ENCODE measurements at places on chromosomes 7 and 10.

DNA sequence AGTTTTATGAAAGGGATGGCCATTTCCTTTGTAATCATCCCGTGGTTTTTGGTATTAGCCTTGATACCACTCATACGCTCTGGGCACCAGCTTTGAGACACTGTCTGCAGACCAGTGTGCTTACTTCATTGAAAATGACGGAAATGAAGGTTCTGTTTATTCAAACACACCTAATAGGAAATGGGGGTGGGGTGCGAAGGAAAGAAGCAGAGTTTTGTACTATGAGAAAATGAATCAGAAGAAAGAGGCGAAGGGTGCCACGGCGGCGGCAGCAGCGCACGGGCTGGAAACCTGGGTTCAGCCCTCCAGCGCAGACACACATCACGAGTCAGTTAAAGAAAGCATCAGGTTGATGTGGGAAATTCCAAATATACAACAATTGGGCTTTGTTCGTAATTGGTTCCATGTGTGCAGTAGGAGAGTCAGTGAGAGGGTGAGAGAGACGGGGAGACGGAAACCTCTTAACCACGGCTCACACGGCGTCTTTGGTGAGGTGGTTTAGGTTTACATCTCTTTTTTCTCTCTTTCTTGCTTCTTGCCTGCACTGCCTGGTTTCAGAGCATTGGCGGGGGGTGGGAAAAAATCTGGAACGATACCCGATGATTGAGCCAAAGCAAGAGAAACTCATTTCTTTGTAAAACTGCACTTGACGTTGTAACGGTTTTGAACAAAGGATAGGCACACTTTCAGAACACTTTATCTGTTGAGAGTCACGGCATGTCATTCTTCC lies 321.2 kb downstream of the FRMD4A start:
- peak; percentile 87 for DNase-seq

GRCh38 chr10:112950714-112951358 lies 789 bp downstream of the TCF7L2 start:
- peak; percentile 60 for DNase-seq

DNA sequence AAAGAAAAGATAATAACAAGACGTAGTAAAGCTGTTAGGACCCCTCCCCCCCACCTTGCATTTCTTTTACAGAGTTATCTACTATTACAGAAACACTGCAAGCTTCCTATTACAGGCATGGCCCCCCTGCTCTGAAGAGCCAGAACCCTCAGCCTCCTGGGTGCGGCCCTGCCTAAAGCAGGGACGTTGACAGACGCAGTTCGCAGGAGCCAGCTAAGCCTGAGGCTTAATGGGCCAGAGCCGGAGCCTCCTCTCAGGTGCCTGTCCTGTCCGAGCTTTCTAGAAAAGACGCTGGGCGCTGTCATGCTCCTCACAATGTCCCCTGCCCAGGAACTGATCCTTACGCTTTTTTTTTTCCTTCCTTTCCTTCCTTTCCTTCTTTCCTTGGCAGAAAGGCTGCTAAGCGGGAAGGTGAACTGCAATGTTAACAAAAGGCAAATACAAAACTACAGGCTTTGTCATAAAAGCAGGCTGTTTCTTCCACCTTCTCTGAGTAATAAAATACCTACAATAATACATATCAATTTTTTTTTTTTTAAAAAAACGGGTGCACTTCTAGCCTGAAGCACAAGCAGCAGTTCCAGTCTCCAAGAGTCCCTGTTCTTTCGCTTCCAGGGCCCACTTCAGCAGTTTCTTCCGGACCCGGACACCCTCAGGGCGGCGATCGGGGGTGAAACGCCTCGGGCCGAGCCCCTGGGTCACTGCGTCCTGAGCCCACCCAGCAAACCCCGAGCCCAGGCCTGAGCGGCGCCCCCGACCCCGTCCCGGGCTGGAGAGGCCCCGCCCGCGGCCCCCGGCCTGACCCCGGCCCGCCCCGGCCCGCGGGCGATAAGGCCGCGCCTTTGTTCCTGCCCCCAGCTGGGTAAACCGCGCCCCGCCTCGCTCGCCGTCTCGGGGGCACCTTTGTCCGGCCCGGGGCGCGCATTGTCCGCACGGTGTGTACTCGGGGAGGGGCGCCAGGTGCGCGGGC lies 11.2 kb downstream of the MNX1 start:
- DNase-seq = no peak

DNA sequence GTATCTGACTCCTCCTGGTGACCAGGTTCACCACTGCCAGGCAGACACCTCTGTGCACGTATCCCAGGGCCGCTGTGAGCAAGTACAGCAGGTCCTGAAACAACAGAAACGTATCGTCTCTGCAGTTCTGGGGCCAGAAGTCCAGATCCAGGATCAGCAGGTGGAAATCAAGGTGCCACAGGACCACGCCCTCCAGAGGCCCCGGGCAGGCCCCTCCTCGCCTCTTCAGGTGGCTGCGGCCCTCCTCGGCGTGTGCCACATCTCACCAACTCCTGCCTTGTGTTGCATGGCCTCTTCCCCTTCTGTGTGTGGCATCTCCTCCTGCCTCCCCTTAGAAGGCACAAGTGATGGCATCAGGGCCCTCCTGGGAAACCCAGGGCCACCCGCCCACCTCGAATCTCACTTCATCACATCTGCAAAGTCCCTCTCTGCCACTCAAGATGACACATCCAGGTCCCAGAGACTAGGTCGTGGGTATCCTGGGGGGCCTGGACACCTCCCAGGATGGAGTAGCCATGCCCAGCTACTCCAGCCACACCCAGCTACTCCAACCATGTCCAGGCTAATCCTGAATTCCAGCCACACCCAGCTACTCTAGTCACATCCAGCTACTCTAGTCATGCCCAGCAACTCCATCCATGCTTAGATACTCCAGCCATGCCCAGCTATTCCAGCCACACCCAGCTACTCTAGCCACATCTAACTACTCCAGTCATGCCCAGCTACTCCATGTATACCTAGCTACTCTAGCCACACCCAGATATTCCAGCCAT lies 52.6 kb upstream of the DNAAF5 start:
- DNase-seq = no peak

- peak; percentile 96 for DNase-seq
Observed at GRCh38 chr10:19819419-19820033, 3.3 kb downstream of the PLXDC2 start.

GRCh38 chr7:7736671-7737070 lies 18.3 kb upstream of the RPA3 start:
- peak; percentile 45 for DNase-seq

- DNase-seq = peak; percentile 14
Observed at GRCh38 chr7:87316846-87317552, 28.5 kb upstream of the CROT start.

DNA sequence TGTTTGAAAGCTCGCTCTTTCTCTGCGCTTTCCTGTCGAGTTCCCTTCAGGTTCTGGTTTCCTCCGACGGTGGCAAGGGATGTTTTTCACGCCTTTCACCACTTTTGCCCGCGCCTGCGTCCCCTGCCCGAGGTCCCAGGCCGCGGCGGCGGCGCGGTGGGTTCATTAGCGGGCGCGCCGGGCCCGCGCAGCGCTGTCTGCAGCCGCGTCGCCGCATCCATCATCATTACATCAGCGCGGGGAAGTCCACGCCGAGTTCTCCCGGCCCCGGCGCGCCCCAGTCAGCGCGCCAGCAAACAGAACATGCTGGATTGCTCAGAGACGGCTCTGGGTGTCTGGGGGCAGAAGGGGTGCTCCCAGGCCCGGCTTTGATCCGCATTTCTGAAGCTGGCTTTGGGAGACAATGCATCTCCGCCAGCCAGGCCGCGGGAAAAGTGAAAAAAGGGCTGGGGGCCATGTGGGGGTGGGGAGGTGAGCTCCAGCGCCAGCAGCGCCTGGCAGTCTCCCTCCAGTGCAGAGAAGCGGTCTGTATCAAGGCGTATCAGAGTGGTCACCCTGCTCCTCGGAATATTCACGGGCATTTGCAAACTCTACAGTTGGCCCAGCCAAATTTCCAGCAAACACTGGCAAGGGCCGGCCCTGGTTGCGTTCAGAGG lies 8.9 kb downstream of the GLI3 start:
- DNase-seq = peak; percentile 75

DNA sequence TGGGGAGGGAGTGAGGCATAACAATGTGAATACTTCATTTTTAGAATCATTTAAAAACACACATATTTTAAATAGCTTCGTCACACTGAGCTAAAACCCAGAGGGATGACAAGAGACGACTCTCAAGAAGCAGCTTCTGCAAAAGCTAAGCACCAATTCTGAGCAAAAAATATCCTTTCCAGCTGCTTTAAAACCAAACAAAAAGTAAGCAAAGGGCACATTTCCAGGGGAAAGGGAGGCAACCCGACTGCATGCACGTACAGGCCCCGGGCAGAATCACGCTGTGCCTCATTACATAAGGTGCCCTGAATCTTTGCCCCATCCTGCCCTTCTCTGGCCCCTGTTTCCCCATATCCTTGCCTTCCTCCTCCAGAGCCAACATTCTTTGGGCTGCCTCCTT lies 78.4 kb downstream of the DGKI start:
- DNase-seq = peak; percentile 53

DNA sequence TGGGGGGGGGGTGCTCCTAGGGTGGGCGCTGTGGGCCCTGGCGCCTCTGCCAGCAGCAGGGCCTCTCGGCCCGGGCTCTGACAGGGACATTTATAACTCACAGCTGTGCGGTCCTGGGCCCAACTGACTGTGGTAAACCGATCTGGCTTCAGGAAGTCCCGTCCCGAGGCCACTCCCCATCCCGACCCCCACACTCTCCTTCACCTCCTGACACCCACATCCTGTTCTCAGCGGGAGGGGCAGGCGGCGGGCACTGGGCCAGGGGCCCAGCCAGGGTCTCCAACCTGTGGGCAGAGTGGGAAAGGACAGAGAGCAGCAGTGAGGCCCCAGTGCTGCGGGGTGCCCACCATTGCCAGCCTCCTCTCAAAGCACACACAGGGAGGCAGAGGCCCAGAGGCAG lies 69.1 kb downstream of the ZMIZ1 start:
- peak; percentile 81 for DNase-seq

GRCh38 chr10:52313933-52314821 lies at the start of gene DKK1:
TSS of gene DKK1 (plus strand) at chr10:52314281. CDS start at chr10:52314435, 154 bp downstream.
- peak; percentile 22 for DNase-seq

GRCh38 chr7:93563584-93563983 lies 10.9 kb downstream of the CALCR start:
- no peak for DNase-seq

DNA sequence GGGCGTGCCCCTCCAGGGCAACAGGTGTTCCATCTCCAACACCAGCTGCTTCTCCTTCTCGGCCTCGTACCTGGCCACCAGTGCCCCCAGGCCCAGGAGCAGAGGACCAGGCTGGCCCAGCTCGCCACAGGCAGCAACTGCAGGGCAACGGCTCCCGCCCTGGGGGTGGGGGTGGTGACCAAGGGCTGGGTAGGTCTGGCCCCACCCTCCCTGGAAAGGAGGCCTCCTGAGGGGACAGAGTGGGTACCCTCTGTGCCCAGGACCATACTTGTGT lies 22.1 kb upstream of the DRGX start:
- DNase-seq = no peak

GRCh38 chr10:10126218-10126617 lies 891.5 kb upstream of the CELF2 start:
- DNase-seq = no peak

GRCh38 chr10:29623797-29624196 lies 11.0 kb downstream of the SVIL start:
- DNase-seq = no peak

DNA sequence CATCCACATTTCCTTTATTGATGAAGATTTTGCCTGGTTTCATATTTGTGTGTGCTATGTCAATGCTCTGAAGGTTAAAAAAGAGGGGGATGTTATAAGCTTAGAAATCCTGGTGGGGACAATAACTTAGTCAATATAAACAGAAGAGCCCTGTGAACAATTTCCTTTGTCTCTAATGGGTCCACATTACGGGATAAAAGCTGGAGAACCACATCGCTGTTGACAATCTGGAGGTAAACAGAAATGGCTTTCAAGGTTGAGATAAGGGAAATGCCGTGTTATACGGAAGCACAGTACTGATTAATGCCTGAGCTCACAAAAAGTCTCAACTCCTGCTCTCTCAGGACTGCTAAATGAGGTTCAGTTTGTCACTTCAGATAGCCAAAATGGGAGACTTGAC lies 16.8 kb downstream of the ASAH2 start:
- no peak for DNase-seq

DNA sequence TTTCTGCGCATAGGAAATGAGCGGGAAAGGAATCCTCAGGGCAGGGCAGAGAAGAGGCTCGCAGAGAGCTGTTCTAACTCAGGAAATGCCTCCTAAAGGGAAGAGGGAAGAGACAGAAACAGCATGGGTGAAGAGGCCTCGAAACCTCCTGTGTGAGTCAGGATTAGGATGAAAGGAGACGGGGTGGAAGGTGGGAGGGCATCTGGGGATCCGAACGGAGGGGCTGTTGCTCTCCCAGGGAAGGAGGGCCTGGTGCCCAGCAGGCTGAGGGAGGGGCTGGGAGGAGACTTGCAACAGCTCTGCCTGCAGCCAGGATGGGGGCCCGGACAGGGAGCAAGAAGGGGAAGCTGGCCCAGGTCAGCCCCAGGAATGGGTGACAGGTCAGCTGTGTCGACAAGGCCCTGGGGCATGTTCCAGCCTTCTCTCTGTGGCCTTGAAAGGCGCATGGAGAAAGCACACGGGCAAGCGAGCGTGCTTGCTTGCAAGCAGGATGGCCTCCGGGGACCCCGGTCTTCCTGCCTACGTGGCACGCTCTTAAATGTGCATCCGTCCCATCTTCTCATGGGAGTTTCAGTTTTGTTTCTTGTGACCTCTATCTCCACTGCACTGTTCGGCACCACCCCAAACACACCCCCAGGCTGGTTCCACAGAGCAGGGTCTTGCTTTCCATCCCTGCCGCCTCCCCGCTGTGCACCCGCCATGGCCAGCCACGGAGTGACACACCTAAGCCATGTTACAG lies 63.5 kb downstream of the HIPK2 start:
- peak; percentile 62 for DNase-seq

DNA sequence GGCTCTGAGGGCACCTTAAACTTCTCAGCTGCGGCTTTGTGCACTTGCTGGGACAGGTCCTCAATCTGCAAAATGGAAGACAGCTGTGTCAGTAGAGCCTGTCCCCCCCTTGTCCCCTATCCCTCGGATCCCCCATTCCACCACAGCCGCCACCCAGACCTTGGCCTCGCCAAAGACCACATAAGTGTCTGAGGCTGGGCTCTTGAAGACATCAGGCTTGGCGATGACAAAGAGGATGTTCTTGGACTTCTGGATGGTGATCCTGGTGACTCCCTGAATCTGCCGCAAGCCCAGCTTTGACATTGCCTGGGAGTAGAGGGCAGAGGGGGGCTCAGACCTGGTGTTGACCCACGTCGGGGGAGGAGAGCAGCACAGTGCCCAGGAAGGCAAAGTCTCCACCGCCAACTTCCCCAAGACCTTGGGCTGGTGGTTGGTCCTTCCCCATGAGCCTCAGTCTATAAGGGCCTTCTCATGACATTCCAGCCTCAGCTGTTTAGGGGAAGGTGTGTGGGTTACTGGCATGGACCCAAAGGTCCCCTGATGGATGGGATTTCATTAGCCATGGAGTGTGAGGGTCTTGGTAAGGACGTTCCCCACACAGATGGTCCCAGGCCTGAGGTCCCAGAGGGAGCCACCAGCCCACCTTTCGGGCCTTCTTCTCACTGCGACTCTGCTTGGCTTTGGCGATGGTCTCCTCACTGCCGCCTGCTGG lies 7.7 kb downstream of the NACAD start:
- DNase-seq = no peak

- DNase-seq = no peak
Observed at GRCh38 chr10:119466076-119466475, 76.4 kb downstream of the RGS10 start.
